Activated CD4-positive, alpha-beta memory T cell treated with anti-CD3 and anti-CD28 coated beads, Interleukin-2, amount 10 ng/mL, durations not matched to agents 7 days and 5 days (primary cell): ENCODE measurements at places on chromosomes 16 and 17. TPM values are rescaled to one million over a fixed set of nuclear protein-coding genes. Genes with fewer than 3 reads are reported as not detected.

DNA sequence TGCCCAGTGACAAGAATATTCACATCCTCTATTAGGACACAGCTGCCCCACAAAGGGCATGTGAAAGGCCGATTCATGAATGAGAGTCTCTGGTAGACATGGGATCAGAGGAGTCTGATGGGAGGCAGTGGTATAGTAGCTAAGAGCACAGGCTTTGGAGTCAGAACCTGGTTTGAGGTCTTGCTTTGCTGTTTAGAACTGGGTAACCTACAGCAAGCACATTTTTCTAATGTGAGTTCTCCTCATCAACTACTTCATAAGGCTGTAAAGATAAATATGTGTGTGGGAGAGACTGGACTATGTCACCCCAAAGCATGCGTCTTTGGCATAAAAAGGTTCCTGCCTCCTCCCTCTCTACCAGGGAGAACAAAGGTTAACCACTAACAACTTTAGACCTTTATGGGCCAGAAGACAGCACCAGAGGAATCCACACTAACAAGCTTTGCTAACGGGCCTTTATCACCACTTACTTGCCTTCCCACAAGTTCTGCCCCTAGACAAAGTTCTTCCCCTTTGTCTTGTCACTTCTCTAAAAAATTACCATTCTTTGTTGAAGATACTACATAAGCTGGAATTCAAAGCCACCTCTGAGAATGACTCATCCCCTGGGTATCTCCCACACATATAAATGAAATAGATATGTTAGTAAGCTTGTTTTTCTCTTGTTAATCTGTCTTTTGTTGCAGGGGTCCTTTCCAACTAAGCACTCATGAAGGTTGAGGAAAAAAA, 21.1 kb downstream of the CDR2 start:
- H3K36me3 ChIP-seq: peaks cover 60% of the 10 kb centered on the region
- peaks cover 49% of the 10 kb centered on the region for H3K4me1 ChIP-seq
- no peak overlapping the region for H3K4me3 ChIP-seq
- no peaks in the 10 kb centered on the region for H3K27me3 ChIP-seq
- DNase-seq: no peak

DNA sequence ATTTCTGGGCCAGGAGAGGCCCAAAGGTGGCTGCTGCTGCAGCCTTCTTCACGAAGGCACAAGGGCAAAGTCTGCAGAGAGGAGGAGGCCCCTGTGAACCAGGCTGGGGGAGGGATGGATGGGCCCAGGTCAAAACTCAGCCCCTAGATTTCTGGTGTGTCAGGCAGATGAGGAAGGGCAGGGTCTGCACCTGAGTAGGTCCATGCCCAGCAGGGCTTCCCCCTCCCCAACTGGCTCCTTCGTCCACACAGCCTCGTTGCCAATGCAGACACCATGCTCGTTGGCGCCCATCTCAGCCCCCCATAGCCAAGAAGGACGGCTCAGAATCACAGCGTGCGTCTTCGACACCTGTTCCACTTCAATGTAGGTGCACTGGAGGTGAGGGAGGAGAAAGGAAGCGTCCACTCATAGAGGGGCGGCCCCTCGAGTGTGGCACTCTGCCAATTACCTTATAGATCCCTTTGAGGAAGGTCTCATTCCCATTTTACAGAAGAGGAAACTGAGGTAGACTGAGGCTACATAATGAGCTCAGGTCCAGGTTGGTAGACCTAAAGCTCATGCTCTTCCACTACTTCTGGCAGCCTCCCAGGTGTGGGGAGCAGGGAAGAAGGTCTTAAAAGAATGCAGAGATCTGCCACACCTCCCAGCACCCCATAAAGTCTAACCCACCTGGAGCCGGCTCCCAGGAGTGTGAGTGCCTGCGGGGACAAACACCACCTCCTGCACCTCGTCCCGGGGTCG, 902 bp downstream of the SCRN2 start:
- H3K27me3 ChIP-seq: peaks cover 12% of the 10 kb centered on the region
- H3K4me1 ChIP-seq: peaks cover 43% of the 10 kb centered on the region
- peaks cover 6% of the 10 kb centered on the region for H3K36me3 ChIP-seq
- no peak for DNase-seq

Gene PRR29
- total RNA-seq: 12.0 TPM

- H3K27ac ChIP-seq: no peak overlapping the region
- peaks cover 13% of the 10 kb centered on the region for H3K4me1 ChIP-seq
- peaks cover 30% of the 10 kb centered on the region for H3K36me3 ChIP-seq
These were observed 18.8 kb upstream of the LASP1NB start for GRCh38 chr17:38906460-38907228.

GRCh38 chr16:35344012-35344762, 1884.8 kb downstream of the TP53TG3F start:
- no peaks in the 10 kb centered on the region for H3K27me3 ChIP-seq
- DNase-seq: no peak
- H3K4me1 ChIP-seq: no peaks in the 10 kb centered on the region
- no peaks in the 10 kb centered on the region for H3K36me3 ChIP-seq
- H3K4me3 ChIP-seq: no peak overlapping the region

Gene GPR179
- total RNA-seq: not detected

- DNase-seq: no peak
- H3K27ac ChIP-seq: no peak overlapping the region
- no peaks in the 10 kb centered on the region for H3K27me3 ChIP-seq
- H3K4me1 ChIP-seq: peaks cover 29% of the 10 kb centered on the region
- peaks cover 18% of the 10 kb centered on the region for H3K36me3 ChIP-seq
These were observed 9.7 kb downstream of the CFAP20 start for GRCh38 chr16:58119509-58119845.

DNA sequence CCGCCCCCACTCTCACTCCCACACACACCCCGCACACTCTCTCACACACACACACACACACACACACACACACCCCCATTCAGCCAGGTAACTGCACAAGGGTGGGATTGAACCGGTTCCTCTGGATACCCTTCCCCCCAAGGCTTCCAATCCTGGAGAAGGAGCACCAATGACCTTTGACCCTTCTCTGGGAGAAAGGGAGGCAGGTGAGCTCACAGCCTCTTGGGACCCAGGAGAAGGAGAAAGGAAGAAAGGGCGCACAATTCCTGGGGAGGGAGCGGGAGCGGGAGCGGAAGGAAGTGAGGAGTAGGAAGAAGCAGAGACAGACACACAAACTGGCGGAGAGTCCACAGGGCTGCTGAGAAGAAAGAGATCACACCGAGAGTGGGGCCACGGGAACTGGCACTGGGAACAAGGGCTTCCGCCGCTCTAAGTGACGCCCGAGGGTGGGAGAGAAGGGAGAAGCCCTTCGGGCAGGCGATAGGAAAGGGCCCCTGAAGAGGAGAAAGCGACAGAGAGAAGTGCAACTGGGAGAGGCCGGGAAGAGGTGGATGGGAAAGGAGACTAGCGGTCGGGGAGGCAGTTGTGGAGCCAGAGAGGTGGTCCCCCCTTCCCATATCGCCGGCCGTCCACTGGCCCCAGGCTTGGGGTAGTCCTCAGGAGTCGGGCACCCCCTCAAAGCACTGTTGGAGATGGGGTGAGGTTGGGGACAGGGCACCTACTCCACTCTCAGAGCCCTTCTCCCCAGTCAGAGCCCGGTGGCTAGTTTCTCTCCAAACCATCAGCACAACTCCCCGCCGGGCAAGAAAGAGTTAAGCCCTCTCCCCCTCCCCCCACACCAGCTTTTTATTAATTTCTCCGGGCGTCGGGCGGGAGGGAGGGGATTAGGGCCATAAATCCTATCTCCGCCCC, 1.3 kb downstream of the SAMD14 start:
- no peak overlapping the region for H3K27ac ChIP-seq
- peak overlapping the region; percentile 38 for H3K4me3 ChIP-seq
- H3K36me3 ChIP-seq: peaks cover 23% of the 10 kb centered on the region
- no peak for DNase-seq

Gene PIRT
- not detected for total RNA-seq

GRCh38 chr17:30477774-30478115, 537 bp downstream of the GOSR1 start:
- H3K36me3 ChIP-seq: peaks cover 31% of the 10 kb centered on the region
- H3K4me3 ChIP-seq: peak overlapping the region; percentile 88
- peak overlapping the region; percentile 85 for H3K27ac ChIP-seq
- H3K4me1 ChIP-seq: peaks cover 40% of the 10 kb centered on the region
- H3K27me3 ChIP-seq: no peaks in the 10 kb centered on the region
- DNase-seq: no peak

GRCh38 chr16:21060027-21060510, 90.6 kb downstream of the DNAH3 start:
- no peaks in the 10 kb centered on the region for H3K4me1 ChIP-seq
- H3K36me3 ChIP-seq: no peaks in the 10 kb centered on the region
- no peak for DNase-seq
- H3K27me3 ChIP-seq: peaks cover 15% of the 10 kb centered on the region
- H3K27ac ChIP-seq: no peak overlapping the region
- no peak overlapping the region for H3K4me3 ChIP-seq

GRCh38 chr17:71486261-71486660, 634.6 kb upstream of the SOX9 start:
- no peaks in the 10 kb centered on the region for H3K27me3 ChIP-seq
- no peak for DNase-seq
- no peaks in the 10 kb centered on the region for H3K36me3 ChIP-seq
- no peak overlapping the region for H3K27ac ChIP-seq
